CD8-positive, alpha-beta memory T cell (primary cell): ENCODE measurements at places on chromosomes 7 and 10.

GRCh38 chr7:133619491-133619890 lies 366.6 kb downstream of the EXOC4 start:
- H3K4me3 ChIP-seq: no peak overlapping the region
- no peak overlapping the region for H3K27ac ChIP-seq
- H3K27me3 ChIP-seq: no peaks in the 10 kb centered on the region
- no peaks in the 10 kb centered on the region for H3K4me1 ChIP-seq
- H3K36me3 ChIP-seq: no peaks in the 10 kb centered on the region

DNA sequence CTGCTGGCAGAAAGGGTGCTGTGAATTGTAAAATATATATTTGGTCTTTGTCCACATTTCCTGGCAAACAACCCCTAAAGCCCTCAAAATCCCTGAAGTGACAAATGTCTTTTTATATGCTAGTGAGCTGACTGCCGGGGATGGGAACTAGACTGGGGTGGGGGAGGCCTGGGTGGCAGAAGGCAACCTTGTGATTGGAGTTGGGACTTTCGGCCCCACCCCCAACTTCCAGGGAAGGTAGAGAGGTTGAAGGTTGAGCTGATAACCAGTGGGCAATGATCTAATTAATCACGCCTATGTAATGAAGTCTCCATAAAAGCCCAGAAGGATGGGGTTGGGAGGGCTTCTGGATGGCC lies 2.7 kb downstream of the EPHA1 start:
- peaks cover 54% of the 10 kb centered on the region for H3K4me1 ChIP-seq
- no peak overlapping the region for H3K4me3 ChIP-seq
- no peaks in the 10 kb centered on the region for H3K36me3 ChIP-seq
- no peak overlapping the region for H3K27ac ChIP-seq
- no peaks in the 10 kb centered on the region for H3K27me3 ChIP-seq

DNA sequence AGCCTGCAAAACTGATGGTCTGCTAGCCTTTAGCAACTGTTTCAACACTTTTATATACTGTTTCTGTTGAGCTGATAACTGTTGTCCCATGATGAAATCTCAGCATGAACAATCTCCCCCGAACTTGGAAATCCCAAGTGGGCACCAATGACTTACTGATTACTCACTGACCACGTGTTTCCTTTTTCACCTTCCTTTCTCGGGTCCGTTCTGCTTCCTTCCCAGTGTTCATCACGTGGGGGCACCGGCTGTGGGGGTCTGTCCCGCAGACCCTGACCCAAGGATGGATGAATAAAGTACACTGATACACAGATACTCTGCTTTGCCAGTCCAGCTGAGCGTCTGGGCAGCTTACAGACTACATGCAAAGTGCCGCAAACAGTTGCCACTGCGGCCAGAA lies 39.0 kb upstream of the RASGEF1A start:
- H3K4me3 ChIP-seq: no peak overlapping the region
- no peak overlapping the region for H3K27ac ChIP-seq
- H3K36me3 ChIP-seq: no peaks in the 10 kb centered on the region
- peaks cover 25% of the 10 kb centered on the region for H3K4me1 ChIP-seq
- H3K27me3 ChIP-seq: no peaks in the 10 kb centered on the region

- no peak overlapping the region for H3K4me3 ChIP-seq
- no peak overlapping the region for H3K27ac ChIP-seq
- DNase-seq: no peak
- H3K27me3 ChIP-seq: no peaks in the 10 kb centered on the region
- H3K36me3 ChIP-seq: no peaks in the 10 kb centered on the region
Observed at GRCh38 chr10:77038407-77038806, 599.2 kb downstream of the KCNMA1 start.

GRCh38 chr7:45133352-45133751 lies 21.9 kb upstream of the TBRG4 start:
- H3K27ac ChIP-seq: no peak overlapping the region
- no peak for DNase-seq
- H3K36me3 ChIP-seq: no peaks in the 10 kb centered on the region
